ENCODE measurements at places on chromosomes 2 and 18.

DNA sequence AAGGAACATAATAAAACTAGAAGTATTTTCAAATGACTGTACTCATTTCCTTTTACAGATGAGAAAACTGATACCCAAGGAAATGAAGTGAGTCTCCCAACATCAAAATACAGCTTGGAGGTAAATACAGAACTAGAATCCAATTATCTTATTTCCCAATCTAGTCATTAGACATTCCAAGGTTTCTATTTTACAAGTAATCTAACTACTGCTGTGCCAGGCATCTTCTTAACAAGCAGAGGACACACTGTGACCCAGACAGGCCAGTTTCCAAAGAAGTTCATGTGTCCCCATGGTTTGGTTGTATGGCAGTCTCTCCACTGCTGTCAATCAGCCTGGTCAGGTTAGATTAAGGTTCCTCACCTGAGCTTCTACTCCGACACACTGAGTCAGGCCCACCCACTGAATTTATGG, 143.5 kb downstream of the THADA start:
- no peak for DNase-seq

GRCh38 chr18:7872569-7872968, 305.5 kb downstream of the PTPRM start:
- DNase-seq: no peak

GRCh38 chr2:119333360-119333759, 33.3 kb downstream of the C2orf76 start:
- DNase-seq: no peak

DNA sequence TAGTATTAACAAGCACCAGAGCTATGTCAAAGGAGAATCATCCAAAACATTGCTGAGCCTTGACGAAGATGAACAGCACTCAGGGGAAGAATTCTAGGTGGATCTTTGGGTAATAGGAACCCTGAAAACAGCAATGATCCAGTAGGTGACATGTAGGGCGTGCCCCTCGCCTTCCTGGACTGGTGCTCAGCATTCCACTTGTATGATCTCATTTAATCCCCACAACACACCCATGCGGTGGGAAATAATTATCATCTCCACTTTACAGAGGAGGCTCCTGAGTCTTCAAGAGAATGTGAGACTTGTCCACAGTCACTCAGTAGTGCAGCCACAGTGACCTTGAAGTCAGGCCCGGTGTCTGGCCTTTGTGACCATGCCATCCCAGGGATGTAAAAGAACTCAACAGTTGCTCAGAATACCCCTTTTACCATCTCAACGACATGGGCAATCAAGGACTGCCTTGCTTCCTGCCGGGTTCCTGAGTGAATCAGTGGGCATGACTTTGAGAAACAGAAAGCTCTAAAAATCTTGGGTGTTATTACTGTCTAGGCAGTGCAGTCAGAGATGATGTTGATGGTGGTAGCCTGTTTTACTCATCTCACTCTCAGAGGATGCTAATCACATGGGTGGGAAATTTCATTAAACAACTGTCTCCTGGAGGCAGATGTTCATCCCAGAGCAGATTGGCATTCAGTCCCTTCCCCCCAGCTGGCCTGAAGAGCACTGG, 161.6 kb downstream of the BCL11A start:
- DNase-seq: no peak

DNA sequence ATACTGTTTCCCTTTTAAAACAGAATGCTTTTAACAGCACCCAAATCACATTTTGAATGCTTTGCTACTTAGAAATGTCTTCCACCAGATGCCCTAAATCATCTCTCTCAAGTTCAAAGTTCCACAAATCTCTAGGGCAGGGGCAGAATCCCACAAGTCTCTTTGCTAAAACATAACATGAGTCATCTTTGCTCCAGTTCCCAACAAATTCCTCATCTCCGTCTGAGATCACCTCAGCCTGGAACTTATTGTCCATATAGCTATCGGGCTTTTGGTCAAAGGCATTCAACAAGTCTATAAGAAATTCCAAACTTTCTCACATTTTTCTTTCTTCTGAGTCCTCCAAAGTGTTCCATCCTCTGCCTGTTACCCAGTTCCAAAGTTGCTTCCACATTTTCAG, 1374.5 kb upstream of the NXPH2 start:
- no peak for DNase-seq

DNA sequence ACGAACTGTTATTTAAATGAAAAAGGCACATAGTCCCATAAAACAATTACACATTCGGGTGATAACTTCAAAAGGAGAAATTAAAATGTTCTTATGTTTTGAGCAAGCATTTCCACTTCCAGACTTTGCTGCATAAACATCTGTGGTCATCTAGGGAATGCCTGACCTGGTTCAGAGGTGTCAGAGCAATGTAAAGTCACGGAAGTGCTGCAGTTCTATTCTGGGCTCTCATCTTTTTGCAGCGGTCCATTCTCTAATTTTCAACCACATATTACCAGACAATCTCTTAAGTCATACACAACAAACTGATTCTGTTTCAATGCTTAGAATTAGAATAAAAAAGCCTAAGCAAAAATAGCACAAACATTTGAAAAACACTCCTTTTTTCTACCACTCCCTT, 22.0 kb upstream of the PTH2R start:
- no peak for DNase-seq

DNA sequence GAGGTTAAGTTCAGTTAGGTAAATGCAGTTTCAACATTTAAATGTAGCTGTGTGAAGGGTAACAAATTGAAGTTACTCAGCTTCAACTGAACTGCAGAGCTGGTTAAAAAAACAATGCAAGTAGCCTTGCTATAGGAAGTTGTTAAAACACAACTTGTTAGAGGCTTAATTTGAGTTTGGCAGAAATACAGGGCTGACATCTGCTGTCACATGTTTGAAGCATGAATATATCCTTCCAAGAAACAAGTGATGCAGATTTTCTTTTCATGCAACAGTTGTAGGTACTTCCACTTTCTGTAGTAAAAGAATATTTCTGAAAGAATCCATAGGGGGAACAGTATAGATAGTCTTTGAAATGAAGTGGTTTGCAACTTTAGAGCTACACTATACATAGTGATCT, 208.7 kb upstream of the RASGRP3 start:
- DNase-seq: peak; percentile 61

- DNase-seq: no peak
Measured at GRCh38 chr2:127786048-127786809, 24.7 kb downstream of the WDR33 start.

GRCh38 chr2:242040303-242040655, 170.8 kb downstream of the RTP5 start:
- DNase-seq: no peak

- no peak for DNase-seq
Measured at GRCh38 chr2:64655018-64655664, 1.4 kb upstream of the SERTAD2 start.

GRCh38 chr2:146541896-146542295, 1302.9 kb upstream of the ACVR2A start:
- DNase-seq: no peak
